ENCODE measurements at places on chromosomes 6 and 20. TPM values are rescaled to one million over a fixed set of nuclear protein-coding genes. Genes with fewer than 3 reads are reported as not detected.

Gene BPIFB4
- not detected for total RNA-seq

Gene ZNF165
- 0.45 TPM for total RNA-seq

- no peak overlapping the region for H3K27ac ChIP-seq
- no peaks in the 10 kb centered on the region for H3K4me1 ChIP-seq
- H3K27me3 ChIP-seq, result no peaks in the 10 kb centered on the region
- no peak overlapping the region for H3K4me3 ChIP-seq
- no peaks in the 10 kb centered on the region for H3K36me3 ChIP-seq
These were observed 40.7 kb upstream of the SLC2A12 start for GRCh38 chr6:134093007-134093573.

DNA sequence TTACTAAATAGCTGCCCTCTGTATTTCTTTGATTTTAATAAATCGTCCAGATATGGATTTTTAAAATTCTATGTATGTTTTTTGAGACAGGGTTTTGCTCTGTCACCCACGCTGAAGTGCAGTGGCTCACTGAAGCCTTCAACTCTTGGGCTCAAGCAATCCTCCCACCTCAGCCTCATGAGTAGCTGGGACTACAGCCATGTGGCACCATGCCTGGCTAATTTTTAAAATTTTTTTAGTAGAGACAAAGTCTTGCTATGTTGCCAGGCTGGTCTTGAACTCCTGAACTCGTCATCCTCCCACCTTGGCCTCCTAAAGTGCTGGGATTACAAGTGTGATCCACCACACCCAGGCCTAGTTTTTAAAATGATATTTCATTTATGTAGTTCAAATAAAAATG lies 47.4 kb upstream of the DDR1 start:
- no peaks in the 10 kb centered on the region for H3K4me1 ChIP-seq
- H3K27me3 ChIP-seq, result no peaks in the 10 kb centered on the region
- H3K27ac ChIP-seq, result no peak overlapping the region

DNA sequence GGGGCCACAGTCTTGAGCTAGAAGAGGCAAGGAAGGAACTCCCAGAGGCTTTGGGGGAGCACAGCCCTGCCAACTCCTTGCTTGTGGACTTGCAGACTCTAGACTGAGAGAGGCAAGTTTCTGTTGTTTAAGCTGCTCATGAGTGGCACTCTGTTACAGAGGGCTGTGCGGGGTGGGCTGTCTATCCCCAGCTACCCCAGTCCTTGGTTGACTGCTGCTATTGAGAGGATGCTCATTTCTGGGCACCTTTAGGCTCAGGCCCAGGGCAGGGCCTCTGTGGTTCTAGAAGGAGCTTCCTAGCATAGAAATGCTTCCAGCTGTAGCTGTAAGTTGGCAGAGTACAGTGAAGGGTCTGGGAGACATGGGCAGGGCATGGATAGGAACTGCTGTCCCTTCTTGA lies 151.3 kb upstream of the GGTLC1 start:
- no peaks in the 10 kb centered on the region for H3K4me1 ChIP-seq
- DNase-seq, result no peak
- no peaks in the 10 kb centered on the region for H3K27me3 ChIP-seq
- H3K36me3 ChIP-seq, result no peaks in the 10 kb centered on the region
- H3K4me3 ChIP-seq, result no peak overlapping the region

GRCh38 chr6:11025921-11026635 lies 18.0 kb downstream of the ELOVL2 start:
- H3K36me3 ChIP-seq, result no peaks in the 10 kb centered on the region
- H3K4me1 ChIP-seq, result peaks cover 14% of the 10 kb centered on the region
- H3K4me3 ChIP-seq, result peak overlapping the region; percentile 2
- no peak for DNase-seq
